AML-193 (cell line): ENCODE measurements at places on chromosomes 13 and 19.

GRCh38 chr13:44765001-44765471, 188.9 kb upstream of the TSC22D1 start:
- DNase-seq: no peak

DNA sequence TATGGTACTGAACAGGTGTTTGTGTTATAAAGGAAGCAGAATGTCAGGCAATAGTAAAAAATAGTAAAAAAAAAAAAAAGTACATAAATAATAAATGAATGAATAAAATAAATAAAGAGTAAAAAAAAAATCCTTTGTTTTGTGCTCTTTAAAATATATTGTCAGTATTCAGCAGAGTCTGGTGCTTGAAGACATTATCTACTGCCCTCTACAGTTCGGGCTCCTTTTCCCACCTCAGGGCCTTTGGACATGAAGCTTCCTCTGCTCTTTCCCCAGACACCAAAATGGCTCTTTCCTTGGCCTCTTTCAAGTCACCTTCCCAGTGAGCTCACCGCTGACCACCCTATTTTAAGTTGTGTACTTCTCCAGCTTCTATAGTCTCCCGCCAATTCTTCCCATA, 137.5 kb downstream of the TNFRSF19 start:
- DNase-seq: no peak

GRCh38 chr19:20513189-20513904, 52.2 kb downstream of the ZNF737 start:
- DNase-seq: no peak

DNA sequence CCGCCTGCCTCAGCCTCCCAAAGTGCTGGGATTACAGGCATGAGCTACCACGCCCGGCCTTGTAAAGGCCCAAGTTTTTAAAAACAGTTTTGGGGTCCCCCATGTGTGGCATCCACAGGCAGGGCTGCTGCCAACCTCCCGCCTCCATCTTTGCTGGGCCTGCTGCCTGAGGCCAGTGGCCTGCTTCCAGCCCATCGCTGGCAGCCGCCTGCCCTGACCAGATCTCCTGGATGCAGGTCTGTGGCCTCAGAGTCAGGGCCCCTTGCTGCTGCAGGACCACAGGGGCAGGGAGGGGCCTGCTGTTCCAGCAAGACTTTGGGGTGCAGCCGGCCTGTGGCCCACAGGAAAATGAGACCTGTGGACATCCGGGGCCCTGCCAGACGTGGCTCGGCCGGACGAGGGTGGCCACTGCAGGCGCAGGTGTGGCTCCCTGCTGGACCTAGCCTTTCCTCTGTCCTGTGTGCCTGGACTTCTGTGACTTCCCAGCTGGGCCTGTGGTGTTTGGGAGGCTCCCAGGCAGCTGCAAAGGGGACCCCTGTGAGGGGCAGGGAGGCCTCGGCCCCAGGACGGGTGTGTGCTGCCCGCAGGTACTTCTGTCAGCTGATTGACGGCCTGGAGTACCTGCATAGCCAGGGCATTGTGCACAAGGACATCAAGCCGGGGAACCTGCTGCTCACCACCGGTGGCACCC, 14.4 kb downstream of the STK11 start:
- DNase-seq: no peak

- no peak for DNase-seq
Observed at GRCh38 chr19:18893587-18894253, 2.2 kb downstream of the CERS1 start.

GRCh38 chr13:34216256-34216655, 398.3 kb downstream of the RFC3 start:
- no peak for DNase-seq

- DNase-seq: no peak
Observed at GRCh38 chr13:40024204-40024966, 368.9 kb downstream of the COG6 start.

DNA sequence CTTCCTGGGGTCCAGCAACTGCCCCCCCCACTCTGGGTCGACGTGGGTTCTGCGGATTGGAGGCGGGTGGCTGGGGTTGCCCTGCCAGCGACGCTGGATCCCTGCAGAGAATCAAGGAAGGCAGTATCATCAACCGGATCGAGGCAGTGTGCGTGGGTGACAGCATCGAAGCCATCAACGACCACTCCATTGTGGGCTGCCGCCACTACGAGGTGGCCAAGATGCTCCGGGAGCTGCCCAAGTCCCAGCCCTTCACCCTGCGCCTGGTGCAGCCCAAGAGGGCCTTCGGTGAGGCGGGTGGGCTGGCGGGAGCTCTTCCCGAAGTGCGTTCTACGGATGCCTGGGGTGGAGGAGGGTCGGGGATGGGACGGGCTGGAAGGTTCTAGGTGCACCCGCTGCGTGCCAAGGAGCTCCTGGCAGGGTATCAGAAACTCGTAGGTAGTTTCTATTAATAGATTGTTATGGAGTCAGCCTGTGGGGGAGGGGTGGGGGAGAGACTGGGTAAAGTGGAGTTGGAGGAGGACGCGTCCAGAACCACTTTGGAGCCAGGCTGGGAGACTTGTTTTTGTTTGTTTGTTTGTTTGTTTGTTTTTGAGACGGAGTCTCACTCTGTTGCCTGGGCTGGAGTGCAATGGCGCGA, 1.5 kb downstream of the GIPC3 start:
- DNase-seq: no peak

DNA sequence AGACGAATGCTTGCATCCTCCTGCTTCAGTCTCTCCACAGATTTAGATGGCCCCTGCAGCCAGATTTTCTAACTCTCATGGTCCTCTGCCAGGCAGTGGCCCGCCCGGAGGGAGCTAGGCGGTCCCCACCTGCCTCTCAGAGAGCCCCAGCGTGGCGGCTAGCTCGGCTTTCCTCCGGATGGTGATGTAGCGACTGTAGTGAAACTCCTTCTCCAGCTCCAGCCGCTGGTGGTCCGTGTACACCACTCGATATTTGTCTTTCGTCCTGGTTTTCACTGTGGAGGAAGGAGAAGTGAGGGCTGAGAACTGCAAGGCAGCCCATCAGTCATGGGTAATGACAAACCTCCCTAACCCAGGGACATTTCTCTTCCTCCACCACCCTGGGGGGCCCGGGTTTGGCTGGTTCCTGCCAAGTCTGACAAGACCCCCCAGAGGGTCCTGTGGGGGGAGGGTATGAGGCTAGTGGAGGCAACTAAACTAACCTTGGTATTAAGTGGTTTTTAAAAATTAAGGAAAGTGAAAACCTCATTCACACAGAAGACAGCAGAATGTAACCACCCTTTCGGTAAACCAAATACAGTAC, 4.3 kb downstream of the CDX2 start:
- DNase-seq: no peak

- no peak for DNase-seq
Observed at GRCh38 chr19:38268539-38268938, 4.2 kb downstream of the SPINT2 start.

GRCh38 chr19:45200568-45200967, 22.0 kb downstream of the BLOC1S3 start:
- DNase-seq: no peak

- DNase-seq: no peak
Observed at GRCh38 chr13:47220453-47221140, 323.7 kb upstream of the HTR2A start.

DNA sequence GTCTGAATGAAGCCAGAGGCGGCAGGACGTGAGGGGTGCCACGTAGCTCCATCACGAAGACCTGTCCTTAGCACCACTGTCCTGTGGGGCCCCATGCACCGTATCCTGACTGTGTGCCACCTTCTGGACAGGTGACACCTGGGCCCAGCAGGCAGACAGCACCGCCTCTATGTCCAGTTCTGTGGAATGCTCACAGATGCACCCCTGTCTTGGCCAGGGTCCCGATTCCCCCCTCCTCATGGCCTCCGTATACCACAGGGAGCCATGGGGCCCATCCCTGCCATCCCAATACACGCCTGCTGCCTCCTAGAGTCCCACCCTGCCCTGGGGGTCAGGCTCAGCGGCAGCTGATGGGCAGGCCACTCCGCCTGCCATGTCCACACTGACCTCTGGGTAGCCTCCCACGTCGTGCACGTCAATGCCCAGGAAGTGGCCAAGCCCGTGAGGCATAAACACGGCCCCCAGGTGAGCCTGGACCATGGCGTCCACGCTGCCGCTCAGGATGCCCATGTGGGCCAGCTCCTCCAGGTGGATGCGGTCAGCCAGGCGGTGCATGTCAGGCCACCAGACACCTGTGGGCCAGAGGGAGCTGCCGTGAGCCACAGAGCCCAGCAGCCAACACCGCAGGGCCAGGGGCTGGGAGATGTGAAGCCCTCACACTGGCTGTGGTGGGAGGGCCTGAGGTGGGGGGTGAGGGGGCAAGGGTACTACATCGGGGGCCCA, 17.6 kb downstream of the CEBPG start:
- no peak for DNase-seq

DNA sequence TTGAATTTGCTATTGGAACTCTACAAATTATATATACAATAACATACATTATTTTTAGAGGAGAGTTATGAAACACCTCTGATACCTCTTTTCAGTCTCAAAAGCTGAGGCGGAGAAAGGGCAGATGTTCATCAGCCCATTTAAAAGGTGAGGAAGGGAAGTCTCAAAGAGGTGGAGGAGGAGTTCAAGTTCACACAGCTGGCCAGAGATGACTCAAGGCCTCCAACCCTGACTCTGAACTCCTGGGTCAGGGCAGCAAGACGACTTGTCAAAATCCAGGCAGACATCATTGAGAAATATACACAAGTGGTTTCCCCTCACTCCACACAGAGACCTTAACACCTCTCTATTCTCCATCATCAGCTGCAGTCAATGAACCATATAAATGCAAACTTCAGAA, 2.1 kb downstream of the SIAH3 start:
- no peak for DNase-seq

GRCh38 chr13:74273581-74273980, 139.4 kb upstream of the KLF12 start:
- no peak for DNase-seq

DNA sequence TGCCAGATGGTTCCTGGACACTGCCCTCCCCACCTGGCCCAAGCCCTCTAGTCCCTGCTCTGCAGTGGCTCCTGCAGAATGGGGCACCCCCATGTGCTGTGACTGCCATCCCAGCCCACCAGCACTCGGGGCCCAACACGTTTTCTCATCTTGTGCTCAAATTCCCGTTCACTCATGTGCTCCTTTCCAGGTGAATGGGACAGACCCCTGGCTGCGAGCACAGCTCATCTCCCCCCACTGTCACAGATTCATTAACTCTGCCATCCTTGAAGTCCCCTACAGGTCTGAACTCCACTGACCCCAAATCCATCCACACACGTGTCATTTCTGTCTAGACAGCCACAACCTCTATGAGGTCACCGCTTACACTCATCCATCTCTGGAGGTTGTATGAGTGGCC, 23.6 kb downstream of the TUBA3C start:
- DNase-seq: no peak

DNA sequence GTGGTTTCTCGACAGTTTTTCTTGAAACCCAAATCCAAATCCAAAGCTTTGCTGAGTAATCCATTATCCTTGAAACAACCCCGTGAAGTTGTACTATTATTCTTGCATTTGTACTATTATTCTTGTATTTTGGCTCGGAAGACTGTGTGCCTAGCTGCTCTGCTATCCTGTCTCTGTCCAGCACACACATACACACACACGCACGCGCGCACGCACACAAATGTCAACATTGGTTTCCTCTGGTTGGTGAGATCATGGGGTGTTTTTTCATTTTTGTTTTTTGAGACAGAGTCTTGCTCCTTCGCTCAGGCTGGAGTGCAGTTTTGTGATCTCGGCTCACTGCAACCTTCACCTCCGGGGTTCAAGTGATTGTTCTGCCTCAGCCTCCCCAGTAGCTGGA, 14.9 kb upstream of the KLK4 start:
- no peak for DNase-seq
